ENCODE measurements at places on chromosomes 7 and 10. TPM values are rescaled to one million over a fixed set of nuclear protein-coding genes. Genes with fewer than 3 reads are reported as not detected.

The DOCK4 gene
- total RNA-seq = 4.9 TPM

The GPR37 gene
- total RNA-seq = 1.6 TPM

DNA sequence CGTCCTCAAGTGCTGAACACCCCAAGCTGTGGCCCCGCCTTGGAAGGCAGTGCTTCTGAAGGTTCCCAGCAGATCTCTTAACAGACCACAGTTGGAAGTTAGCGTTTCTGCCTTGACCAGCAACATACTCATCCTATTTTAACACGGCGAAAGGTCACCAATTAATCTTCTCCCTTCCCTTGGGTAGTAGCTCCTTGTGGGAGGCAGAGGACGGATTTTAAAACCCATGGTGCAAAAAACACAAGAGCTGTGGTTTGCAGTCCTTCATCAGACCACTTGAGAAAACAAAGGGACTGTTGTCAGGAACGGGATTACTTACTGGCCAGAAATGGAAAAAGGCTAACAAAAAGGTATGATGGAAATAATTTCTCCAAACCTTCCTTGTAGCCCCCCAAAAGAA, 87.3 kb downstream of the BEND7 start:
- DNase-seq = no peak

- DNase-seq = no peak
Measured at GRCh38 chr10:103758294-103758681, 97.1 kb downstream of the SH3PXD2A start.

GRCh38 chr10:96833220-96834001, 1.3 kb downstream of the LCOR start:
- peak; percentile 41 for DNase-seq

The NKX6-2 gene
- 0.13 TPM for total RNA-seq

DNA sequence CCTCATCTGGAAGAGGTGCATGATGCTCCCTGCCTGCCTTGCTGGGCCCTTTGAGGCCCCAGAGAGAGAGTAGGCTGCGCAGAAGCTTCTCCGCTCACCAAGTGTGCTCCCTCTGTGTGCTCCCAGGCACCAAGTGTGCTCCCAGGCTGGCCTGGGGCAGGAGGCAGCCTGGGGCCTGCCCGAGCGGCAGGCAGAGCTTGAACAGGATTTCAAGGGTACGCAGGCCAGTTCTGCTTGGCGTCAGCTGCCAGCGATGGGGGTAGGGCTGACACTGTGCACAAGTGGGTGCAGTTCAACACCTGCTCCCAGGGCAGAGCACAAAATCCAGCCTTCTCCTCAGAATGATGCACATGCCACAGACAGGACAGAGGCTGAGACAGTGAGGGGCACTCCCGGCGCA, 119.7 kb downstream of the FAM53B start:
- DNase-seq = no peak

DNA sequence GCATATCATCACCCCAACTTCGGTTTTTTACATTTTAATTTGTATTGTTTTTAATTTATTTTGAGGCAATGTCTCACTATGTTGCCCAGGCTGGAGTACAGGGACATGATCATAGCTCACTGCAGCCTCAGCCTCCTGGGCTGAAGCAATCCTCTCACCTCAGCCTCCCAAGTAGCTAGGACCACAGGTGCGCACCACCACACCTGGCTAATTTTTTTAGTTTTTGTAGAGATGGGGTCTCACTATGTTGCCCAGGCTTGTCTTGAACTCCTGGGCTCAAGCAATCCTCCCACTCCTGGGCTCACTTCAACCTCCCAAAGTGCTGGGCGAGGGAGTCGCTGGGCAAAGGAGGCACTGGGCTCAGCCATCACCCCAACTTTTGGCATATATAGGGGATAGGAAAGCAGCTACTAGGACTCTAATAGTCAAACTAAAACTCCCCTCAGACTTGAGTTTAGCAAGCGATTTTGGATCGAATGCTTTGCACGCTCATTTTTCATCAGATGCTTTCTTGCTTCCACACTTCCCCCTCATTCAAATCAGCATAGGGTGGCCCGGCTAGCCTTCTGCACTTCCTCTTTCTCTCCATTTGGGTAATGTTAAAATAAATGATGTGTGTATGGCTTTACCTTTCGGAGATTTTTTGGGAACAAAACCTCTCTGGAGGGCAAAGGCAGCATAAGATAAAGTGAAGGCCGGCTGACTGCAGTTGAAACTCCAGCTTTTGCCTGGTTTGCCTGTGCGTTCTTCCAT, 20.8 kb upstream of the NMT2 start:
- no peak for DNase-seq

- DNase-seq = no peak
Measured at GRCh38 chr10:80472234-80473095, 18.4 kb downstream of the TSPAN14 start.

- DNase-seq = no peak
Measured at GRCh38 chr7:102935450-102936115, 22.8 kb downstream of the LRRC17 start.

DNA sequence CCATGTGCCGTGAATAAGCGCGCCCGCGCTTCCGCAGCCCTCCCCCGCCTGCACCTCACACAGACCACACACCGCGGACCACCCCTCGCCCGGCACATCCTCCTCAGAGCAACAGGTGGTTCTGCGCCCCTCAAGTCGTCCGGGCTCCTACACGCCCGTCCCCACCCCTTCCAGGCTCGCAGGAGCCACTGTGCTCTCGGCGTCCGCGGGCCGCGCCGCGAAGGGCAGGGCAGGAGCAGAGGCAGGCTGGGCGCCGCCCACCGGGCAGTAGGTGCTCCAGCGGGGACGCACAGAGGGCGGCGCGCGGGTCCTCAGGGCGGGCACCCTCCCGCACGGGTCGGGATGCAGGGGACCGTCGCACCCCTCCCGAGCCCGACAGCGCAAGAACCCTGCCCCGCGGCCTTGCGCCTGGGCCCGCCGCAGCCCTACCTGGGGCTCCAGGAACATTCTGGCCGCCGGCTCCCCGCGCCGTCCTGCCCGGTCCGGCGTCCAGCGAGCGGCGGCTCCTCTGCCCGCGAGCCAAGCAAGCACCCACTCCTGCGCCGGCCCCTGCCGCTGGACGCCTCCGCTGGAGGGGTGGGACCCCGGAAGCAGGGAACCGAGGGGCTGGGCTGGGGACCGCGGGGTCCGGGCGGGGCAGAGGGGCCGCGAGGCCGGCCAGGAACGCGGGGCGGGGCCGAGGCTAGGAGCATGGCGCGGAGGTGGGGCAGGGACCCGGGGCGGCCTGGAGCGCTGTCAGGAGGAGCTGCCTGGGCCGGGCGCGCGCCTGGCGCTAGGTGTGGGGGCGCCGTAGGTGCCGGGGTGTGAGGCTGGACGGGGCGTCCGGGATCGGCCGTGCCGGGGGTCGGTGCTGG, 37.4 kb downstream of the RASGEF1A start:
- DNase-seq = peak; percentile 57

- no peak for DNase-seq
Measured at GRCh38 chr10:31774299-31774900, 154.2 kb downstream of the ARHGAP12 start.

The AKR1D1 gene
- 0.31 TPM for total RNA-seq

The KAZALD1 gene
- 3.6 TPM for total RNA-seq

The NCOA4 gene
- 83.3 TPM for total RNA-seq

DNA sequence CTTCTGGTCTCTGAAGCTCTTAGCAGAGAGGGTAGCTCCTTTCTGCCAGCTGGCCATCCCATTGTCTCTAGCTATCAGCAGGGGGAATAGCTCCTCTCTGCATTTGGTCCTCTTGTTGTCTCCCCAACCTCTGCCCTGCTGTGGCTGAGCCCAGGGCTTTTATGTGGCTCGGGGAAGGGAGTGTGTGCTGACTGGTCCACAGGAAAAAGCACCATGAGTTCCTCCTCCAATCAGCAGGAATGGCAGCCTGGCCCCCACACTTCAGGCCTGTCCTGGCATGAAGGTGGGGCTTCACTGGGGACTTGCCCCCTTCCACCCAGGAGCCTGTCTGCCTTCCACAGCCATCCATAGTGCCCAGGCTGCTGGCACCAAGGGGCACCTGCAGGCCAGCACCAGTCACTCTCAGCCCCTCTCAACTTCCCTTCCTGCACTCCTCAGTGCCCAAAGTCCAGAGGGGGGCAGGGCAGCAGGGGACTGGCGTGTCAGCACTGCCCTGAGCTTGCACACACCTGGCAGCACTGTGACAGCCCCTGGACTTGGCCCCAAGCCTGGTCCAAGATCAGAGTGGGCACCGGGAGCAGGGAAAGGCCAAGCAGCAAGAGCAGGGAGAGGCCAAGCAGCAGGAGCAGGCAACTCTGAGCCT, 36.2 kb downstream of the NOLC1 start:
- DNase-seq = no peak

DNA sequence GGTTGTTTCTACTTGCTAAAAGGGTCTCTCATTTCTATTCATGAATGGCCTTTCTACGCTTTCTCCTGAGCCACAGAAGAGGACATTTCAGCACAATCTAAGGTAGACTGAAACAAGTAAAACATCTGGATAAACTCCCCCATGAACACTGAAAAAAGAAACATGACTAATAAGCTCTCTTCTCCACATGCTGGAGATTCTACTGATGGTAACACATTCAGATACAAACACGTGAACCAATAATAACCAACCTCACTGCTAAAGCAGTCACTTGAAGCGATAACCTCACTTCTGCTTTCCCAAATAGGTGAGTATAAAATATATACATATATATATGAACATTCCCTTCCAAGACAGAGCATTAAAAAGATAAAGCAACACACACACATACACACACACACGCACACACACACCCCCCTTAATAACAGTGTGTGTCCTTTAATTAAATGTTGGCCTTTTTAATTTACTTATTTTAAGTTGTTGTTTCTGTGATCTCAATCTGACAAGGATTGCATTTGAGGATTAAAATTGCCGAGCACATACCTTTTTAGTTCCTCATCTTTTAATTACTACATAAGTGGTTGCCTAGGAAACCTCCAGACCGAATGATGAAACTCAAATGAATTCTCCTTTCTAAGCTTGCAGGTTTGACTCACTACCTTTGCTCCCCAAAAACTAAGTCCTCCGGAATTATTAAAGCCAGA, 292.4 kb upstream of the KLF14 start:
- no peak for DNase-seq

The CTBP2 gene
- total RNA-seq = 212 TPM

The HMX2 gene
- total RNA-seq = 0.35 TPM

DNA sequence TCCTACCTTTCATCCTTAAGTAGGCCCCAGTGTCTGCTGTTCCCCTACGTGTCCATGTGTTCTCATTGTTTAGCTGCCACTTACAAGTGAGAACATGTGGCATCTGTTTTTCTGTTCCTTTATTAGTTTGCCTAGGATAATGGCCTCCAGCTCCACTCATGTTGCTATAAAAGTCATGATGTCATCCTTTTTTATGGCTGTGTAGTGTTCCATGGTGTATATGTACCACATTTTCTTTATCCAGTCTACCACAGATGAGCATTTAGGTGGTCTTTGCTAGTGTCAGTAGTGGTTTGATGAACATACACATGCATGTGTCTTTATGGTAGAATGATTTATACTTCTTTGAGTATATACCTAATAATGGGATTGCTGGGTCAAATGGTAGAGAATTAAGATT, 146.2 kb upstream of the SLC26A5 start:
- no peak for DNase-seq

DNA sequence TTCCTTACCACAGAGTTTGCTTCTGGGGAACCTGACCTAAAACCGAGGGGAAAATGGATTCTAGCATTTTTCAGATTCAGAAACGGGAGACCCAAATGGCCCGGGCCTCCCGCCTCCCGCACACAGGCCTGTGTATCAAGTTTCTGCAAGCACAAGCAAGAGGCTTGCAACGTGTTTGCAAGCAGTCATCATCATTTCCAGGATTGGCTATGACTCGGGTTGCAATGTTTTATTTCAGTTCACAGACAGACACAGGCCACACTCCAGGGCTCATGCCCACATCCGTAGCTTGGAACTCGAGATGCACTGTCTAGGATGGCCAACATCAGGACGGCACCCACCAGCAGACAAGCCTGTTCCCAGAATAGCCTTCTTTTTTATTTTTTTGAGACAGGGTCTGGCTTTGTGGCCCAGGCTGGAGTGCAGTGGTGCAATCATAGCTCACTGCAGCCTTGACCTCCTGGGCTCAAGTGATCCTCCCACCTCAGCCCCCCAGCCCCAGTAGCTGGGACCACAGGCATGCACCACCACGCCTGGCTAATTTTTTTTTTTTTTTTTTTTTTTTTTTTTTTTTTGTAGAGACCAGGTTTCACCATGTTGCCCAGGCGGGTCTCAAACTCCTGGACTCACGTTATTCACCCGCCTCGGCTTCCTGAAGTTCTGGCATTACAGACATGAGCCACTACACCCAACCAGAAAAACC, 68.1 kb upstream of the FOXK1 start:
- DNase-seq = no peak

The PRSS37 gene
- not detected for total RNA-seq

DNA sequence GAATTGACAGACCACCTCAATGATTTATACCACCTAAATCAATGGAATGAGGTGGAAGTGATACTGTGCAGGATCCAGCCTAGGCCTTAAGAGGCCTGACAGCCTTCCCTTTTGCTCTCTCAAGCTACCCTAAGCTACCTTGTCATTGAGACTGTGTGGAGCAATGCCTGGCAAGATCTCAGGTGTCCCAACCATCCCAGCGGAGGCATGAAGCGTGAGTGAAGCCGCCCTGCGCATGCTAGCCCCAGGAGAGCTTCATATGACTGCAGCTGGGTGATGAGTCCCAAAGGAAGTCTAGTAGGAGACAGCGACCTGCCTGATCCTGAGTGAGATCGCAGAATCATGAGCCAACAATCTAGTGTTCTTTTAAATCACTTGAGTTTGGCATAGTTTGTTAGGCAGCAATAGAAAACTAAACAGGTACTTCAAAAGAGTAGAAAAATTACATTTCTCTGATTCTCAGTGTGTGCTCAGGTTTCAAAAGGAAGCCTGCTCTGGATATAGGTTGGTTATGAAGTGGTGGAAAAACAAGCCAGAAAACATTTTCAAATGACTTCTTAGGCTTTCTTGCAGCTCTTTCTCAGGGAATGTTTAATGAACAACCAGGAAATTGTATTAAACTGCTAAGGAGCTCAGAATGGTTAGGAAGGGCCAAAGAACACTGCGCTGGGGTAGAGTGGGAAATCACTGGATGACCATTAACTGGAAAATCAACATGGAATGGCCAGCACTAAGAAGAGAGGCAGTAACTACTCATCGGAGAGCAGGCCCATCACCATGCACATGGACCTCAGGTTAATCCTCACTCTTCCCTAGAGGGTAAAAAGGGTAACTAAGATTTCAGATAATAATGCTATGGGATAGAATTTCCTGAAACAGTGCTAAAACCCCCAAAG, 535.2 kb downstream of the PHTF2 start:
- no peak for DNase-seq

The LOXL4 gene
- 0.18 TPM for total RNA-seq

DNA sequence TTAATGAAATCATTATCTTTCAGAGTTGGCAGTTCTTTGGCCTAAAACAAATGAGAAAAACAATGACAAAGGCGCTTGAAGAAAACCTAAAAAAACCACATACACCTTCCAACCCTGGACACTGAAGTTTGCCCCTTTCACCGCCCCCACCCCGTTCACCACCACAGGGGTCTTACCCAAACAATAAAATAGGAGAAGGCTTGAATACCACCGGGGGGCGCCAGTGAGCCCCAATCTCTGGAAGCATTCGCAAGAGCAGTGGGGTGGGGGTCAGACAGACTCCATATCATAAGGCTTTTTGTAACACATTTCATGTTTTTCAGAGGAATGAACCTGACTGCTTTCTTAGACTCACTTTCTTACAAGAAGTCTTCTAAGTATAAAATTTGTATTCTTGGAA, 163.6 kb downstream of the PIP4K2A start:
- DNase-seq = peak; percentile 71
